ENCODE measurements at places on chromosomes 1 and 21.

GRCh38 chr1:59391212-59392179 is 94.6 kb downstream of the FGGY start:
- DNase-seq: no peak

GRCh38 chr1:50232336-50232735 is 123.6 kb downstream of the ELAVL4 start:
- peak; percentile 15 for DNase-seq

- DNase-seq: no peak
Measured at GRCh38 chr1:220038640-220039039, 7.7 kb downstream of the EPRS1 start.

- DNase-seq: no peak
Measured at GRCh38 chr1:221172841-221173240, 293.6 kb downstream of the HLX start.

- no peak for DNase-seq
Measured at GRCh38 chr21:27407271-27407670, 440.4 kb upstream of the ADAMTS5 start.

GRCh38 chr21:45809421-45809820 is 165.9 kb downstream of the PCBP3 start:
- DNase-seq: no peak

GRCh38 chr1:204445860-204446412 is 34.3 kb upstream of the PPP1R15B start:
- DNase-seq: no peak

DNA sequence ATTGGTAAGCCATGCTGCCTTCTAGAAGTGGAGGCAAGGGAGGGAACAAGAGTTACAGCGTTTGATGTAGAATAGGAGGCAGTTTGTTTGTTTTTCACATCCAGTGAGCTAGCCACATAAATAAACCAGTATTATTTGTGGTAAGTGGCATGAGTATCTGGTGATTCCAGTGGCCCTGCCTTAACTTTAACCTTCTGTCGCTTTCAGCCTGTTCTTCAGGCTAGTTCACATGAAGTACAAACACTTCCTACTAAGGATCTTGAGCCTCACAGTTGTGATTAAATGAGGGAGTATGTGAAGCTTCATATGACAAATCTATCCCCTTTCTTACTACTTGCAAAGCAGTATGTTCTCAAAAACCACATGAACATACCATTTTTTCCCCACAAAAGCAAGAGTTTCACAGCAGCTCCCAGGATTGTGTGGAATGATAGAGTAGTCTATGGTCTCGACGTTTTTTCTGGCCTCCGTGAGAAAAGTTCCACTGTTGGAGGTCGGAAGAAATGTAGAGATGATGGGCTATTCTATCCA is 59.5 kb downstream of the PHACTR4 start:
- DNase-seq: no peak

- no peak for DNase-seq
Measured at GRCh38 chr1:202571719-202572339, 138.4 kb downstream of the SYT2 start.

GRCh38 chr1:161096015-161096414 is 2.1 kb upstream of the KLHDC9 start:
- DNase-seq: no peak

- no peak for DNase-seq
Measured at GRCh38 chr1:203306965-203307541, 1.7 kb downstream of the BTG2 start.

- no peak for DNase-seq
Measured at GRCh38 chr1:226111883-226112261, 49.4 kb downstream of the H3-3A start.

DNA sequence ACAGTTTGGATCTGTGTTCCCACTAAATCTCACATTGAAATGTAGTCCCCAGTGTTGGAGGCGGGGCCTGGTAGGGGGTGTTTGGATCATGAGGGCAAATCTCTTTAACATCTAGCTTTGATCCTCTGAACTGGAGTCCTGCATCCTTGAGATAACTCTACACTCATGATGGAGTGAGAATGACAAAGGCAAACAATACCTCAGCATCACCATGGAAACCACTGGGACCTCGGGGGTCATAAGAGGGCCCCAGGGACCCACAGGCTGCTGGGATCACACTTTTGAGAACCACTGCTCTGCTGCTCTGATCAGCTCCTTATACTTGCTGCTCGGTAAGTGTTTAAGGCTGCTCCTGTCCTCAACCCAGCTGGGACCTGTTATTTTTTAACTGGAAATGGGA is 13.4 kb upstream of the OBSCN start:
- no peak for DNase-seq

GRCh38 chr1:214824763-214825162 is 221.8 kb downstream of the CENPF start:
- DNase-seq: no peak

DNA sequence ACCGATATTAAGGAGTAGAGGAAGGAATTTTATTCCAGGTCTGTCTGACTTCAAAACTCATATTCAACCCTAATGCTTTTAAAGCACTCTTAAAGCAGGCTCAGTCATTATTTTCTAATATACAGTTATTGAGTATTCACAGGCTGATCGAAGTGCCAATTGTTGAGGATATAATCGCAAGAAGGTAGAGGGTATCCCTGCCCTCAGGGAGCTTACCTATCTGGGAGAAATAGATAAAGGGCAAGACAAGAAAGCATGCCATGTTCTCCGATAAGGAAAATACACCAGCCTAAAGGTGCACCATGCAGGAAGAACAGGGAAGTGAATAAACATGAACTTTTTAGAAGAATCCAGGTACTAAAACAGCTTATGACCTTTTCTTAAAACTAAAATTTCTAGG is 361.2 kb downstream of the SMYD3 start:
- DNase-seq: no peak

DNA sequence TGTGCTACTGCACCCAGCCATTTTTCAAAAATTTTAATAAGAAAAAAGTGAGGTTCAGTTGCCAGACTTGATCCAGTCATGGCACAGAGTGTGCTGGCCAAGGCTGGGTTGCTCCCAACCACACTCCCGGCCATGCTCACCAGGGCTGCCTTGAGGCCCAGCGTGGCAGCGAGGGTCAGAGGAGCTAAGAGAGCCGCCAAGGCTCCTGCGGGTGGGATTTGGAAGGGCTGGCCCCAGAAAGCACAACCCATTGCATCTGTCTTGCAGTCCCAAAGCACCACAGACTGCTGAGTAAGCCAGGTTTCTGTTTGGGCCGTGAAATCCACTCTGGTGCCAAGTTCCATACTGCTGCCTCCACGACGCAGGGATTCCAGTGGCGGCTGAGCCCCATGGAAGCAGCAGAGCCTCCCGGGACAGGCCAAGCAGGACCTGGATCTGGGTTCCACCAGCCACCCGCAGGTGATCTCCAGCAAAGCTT is 22.6 kb downstream of the ZBTB17 start:
- no peak for DNase-seq

- no peak for DNase-seq
Measured at GRCh38 chr1:170765712-170766330, 101.9 kb downstream of the PRRX1 start.

- no peak for DNase-seq
Measured at GRCh38 chr1:53545663-53546408, 86.6 kb downstream of the DMRTB1 start.

DNA sequence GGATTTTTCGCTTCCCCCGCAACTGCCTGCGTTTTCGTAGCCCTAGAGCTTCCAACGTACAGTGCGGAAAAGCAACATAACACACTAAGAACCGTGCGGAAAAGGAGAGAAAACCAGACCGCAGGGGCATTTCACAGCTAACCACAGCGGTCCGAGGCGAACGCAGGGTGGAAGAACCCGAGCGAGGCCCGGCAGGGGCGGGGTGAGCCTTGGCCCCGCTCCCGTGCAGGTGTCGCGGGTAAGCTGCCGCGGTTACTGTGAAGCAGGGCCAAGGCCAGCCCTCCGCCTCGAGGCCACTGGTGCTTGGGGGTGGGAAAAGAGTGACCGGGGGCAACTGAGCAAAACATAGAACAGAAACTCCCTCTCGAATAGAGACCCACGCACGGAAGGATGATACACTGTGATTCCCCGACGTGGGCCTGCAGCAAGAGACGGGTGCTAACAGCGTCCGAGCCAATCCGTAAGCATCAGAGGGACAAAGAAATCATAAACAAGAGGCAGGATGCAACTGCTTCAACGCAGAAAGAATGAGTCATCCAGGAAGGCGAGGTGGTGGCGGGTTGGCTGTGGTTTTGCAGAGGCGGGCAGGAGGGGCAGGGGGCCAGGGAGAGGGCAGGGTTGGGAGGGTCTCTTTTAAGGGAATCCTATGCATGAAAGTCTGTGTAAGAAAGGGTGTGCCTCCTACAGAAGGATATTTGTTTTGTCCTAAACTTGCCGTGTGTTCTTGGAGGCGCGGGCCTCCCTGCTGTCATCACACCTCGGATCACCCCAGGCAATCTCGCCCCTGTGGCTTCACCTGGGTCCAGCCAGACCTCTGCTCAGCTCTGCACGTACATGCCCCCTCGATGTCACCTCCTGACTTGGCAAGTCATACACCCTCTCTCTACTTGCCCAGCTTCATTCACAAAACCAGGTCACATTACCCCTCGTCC is 7.3 kb downstream of the GNG4 start:
- no peak for DNase-seq

GRCh38 chr21:16476056-16476825 is 746.5 kb downstream of the USP25 start:
- no peak for DNase-seq

GRCh38 chr21:33418691-33419090 is 15.5 kb downstream of the IFNGR2 start:
- DNase-seq: no peak

GRCh38 chr1:213371847-213372619 is 321.0 kb downstream of the RPS6KC1 start:
- DNase-seq: no peak

GRCh38 chr21:43917515-43918384 is 52.7 kb downstream of the AGPAT3 start:
- DNase-seq: no peak

- DNase-seq: no peak
Measured at GRCh38 chr1:161890574-161890973, 124.5 kb downstream of the ATF6 start.

DNA sequence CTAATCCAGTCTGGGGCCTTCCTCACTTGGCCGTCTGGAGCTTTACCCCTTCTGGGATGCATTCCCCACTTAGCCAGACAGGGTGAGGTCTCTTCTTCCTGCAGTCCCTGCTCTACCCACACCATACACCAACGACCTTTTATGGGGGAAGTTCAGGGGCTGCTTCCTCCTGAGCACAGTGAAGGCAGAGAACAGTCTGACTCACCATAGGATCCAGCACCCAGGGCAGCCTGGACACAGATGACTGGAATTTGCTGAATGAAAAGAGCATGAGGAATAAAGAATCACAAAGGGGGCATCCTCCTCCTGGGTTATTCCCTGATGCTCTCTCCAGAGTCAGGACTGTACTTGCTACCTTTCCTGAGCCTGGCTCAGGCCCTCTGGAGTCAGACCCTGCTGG is 4.6 kb upstream of the FOXE3 start:
- DNase-seq: no peak

DNA sequence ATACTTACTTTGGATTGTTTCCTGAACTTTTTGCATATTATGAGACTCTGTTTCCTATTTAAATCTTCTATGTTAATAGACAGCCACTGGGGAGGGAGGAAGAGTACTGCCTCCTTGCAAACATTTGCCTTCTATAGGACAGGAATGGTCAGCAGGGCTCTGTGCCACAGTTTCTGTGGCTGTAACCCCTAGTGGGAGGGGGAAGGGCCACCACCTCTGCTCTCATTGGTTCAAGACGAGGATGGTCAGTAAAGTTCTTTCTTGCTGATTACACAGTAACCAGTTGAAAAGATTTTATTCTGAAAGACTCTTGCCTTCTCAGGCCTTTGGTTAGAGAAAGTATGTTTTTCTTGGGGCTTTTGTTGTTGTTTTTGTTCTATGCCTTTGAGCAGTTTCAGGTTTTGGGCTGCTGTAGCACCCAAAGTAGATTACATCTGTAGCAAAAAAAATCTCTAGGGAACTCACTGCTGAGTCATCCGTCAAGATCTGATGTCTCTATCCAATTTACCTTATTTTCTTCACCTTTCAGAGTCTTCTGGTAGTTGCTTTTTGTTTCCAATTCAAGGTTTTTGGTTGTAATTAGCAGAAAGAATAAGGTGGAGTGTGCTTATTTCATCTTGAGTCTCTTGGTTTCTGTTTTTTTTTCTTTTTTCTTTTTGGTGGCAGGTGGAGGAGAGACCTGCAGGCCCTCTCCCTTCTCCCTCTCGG is 23.1 kb downstream of the SLC35A3 start:
- DNase-seq: no peak

DNA sequence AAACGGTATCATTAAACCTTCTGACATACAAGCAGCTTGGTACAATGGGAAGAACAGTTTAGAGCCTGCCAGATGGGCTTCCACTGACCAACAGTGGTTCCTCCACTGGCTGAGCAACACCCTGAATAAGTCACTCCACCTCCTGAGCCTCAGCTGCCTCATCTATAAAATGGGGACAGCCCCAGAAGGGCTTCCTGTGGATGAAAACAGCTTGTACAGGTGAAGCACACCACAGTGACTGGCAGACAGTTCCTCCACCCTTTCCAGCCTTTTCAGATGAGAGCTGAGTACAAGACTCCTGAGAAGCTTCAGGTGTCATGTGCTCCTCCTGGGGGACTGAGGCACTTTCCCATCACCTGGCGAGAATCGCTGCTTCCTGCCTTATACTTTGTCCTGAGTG is 2.1 kb downstream of the CAPZB start:
- no peak for DNase-seq

- no peak for DNase-seq
Measured at GRCh38 chr21:43972850-43973633, 39.1 kb upstream of the TRAPPC10 start.

DNA sequence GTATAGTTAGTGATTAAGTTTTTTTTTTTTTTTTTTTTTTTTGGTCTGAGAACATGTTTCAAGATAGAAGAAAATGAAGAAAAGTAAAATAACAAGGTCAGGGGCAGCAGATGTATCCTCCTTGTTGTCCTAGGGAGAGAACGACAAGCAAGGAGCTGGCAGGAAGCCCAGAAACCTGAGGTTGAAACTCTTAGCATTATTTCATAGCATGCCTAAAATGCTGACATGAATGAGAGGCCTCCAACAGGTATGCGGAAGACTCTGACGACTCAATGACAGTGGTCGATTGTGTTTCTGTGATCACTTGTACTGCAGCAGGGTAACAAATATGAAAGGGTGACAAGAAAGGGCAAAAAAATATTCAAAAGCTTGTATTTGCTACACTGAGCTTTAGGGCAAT is 415.9 kb downstream of the PLA2G4A start:
- no peak for DNase-seq

DNA sequence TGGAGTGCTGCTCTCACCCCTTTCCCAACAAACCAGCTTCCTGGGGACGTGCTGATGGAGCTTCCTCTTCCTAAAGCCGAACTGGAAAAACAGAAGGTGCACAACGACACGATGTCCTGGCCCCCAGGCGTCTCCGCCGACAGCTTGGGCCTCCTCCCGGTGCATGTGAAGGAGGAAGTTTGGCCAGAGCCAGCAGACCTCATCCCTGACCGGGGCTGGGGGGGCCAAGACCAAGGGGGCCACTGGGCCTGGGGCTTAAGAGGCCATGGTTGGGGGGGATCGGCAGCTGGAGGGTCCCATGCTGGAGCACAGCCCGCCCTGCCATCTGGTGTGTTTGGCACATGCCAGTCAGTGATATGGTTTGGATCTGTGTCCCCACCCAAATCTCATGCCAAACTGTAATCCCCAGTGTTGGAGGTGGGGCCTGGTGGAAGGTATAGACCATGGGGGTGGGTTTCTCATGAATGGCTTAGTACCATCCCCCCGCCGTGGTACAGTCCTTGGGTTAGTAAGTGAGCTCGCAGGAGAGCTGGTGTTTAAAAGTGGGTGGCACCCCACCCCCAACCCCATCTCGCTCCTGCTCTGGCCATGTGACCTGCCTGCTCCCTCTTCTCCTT is 6.4 kb downstream of the HES4 start:
- no peak for DNase-seq

All from left renal cortex interstitium (tissue), 4 donors.